CD14-positive monocyte (primary cell): ENCODE measurements at places on chromosomes 4 and X.

DNA sequence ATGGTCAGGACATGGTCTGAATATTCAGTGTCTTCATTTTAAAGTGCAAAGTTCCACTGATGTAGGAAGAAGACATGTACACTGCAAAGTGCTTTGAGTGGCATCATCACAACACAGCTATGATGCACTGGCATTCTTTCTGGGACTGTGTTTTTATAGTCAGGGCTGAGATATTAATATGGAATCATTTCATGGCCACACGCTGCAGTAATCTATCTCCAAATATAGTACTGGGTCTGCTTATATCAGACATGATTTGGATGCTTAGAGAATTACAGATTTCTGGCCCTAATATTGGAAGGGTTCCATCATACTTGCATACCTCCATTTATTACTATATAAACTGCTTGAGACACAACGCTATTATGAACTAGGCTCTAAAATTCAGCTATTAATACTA is 1170.9 kb downstream of the NLGN4X start:
- DNase-seq, result no peak
- H3K36me3 ChIP-seq, result no peaks in the 10 kb centered on the region
- H3K4me3 ChIP-seq, result no peak overlapping the region
- no peaks in the 10 kb centered on the region for H3K4me1 ChIP-seq
- H3K27ac ChIP-seq, result no peak overlapping the region

GRCh38 chrX:42131856-42132255 is 208.5 kb upstream of the CASK start:
- DNase-seq, result no peak
- no peak overlapping the region for H3K27ac ChIP-seq
- H3K36me3 ChIP-seq, result no peaks in the 10 kb centered on the region
- no peak overlapping the region for H3K4me3 ChIP-seq
- no peaks in the 10 kb centered on the region for H3K4me1 ChIP-seq
- H3K27me3 ChIP-seq, result no peaks in the 10 kb centered on the region

- no peaks in the 10 kb centered on the region for H3K36me3 ChIP-seq
- DNase-seq, result no peak
- H3K27ac ChIP-seq, result no peak overlapping the region
- no peaks in the 10 kb centered on the region for H3K4me1 ChIP-seq
- H3K4me3 ChIP-seq, result no peak overlapping the region
These were observed 3.2 kb downstream of the ALB start for GRCh38 chr4:73407227-73407673.

GRCh38 chr4:45100956-45101818 is 374.8 kb upstream of the GNPDA2 start:
- DNase-seq, result no peak
- H3K27me3 ChIP-seq, result no peaks in the 10 kb centered on the region
- H3K27ac ChIP-seq, result no peak overlapping the region
- H3K4me3 ChIP-seq, result no peak overlapping the region
- H3K4me1 ChIP-seq, result no peaks in the 10 kb centered on the region
